Stimulated activated CD8-positive, alpha-beta memory T cell treated with anti-CD3 and anti-CD28 coated beads, Interleukin-12 subunit alpha, Interleukin-12 subunit beta, amount 100 ng/mL, for 1 hour (primary cell): ENCODE measurements at places on chromosomes 16 and 17.

- no peak for DNase-seq
Observed at GRCh38 chr17:77027271-77027889, 113.4 kb upstream of the SEC14L1 start.

- DNase-seq: no peak
Observed at GRCh38 chr17:27996202-27997043, 46.1 kb upstream of the NLK start.

DNA sequence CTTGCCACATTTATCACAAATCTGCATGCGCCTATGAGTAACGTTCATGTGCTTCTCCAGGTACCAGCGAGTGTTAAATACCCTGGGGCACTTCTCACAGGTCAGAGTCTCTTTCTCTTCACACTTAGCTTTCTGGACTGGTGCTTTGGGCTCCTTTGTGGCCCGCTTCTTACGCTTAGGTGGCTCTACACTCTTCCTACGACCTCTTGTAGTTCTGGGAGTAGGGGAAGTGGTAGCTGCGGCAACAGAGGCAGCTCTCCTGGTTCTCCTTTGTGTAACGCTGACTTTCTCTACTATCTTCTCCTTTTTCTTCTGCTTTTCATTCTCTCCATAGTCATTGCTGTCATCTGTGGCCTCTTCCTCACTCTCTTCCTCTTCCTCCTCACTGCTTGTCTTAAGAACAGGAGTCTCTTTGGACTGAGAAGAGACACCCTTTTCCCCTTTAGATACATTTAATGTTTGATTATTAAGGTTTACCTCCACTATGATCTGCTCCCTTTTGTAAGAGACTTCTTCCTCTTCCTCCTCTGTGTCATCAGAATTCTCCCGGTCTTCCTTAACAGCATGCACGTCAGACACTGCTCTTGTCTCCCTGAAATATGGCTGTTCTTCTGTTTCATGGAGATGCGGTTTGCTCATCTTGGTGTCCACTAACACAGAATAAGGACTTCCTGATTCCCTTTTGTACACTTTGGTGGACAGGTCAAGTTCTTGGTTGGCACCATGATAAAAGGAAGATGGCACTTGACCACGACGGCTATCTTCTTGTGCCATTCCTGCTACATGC, 45.0 kb downstream of the ZNF652 start:
- DNase-seq: no peak

GRCh38 chr16:67277294-67277998, 1.9 kb upstream of the PLEKHG4 start:
- no peak for DNase-seq

GRCh38 chr16:54237-54581, 581 bp downstream of the SNRNP25 start:
- DNase-seq: no peak

GRCh38 chr16:31874366-31875111, 932 bp downstream of the ZNF267 start:
- no peak for DNase-seq

DNA sequence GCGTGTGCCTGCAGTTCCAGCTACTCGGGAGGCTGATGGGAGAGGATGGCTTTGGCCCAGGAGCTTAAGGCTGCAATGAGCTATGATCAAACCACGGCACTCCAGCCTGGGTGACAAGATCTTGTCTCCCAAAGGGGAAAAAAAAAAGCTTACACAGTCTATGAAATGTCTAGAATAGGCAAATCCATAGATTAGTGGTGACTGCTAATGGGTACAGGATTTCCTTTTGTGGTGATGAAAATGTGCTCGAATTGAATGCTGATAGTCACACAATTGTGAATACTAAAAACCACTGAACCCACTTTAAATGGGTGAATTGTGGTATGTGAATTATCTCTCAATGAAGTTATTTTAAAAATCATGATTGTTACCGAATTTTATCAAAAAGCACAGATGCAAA, 14.9 kb downstream of the USP7 start:
- no peak for DNase-seq

DNA sequence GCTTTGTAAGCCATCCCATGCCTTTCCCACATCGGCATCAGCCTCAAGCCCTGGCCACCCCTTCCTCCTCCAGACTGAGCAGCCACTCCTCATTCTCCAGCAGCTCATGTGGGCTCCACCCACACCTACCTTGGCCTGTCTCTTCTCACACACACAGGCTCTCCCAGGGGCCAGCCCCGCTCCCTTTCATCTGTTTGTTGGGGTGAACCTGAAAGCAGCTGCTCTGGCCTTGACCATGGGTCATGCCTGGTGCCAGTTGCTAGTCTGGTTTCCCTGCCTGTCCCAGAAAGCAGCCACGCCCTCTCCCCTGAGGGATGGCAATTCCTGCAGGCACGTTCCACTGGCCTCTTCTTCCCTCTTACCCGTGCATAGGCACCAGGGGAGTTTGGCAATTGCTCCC, 11.4 kb upstream of the TMEM238L start:
- DNase-seq: no peak

DNA sequence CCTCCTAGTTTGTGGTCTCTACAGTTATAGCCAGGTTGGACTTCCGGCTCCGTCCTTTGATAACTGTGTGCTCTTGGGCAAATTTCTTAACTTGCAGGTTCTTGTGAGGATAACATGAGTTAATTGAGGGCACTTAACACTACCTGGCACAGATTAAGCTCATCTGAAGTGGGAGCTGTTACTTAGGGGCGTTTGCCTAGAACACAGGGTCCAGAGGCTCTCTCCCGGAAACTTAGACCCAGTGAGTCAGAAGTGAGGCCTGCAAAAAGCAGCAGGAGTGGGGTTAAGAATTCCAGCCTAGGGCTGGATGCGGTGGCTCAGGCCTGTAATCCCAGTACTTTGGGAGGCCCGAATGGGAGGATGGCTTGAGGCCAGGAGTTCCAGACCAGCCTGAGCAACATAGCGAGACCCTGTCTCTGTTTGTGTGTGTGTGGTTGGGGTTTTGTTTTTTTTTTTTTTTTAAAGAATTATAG, 1.4 kb downstream of the MVP start:
- DNase-seq: no peak

DNA sequence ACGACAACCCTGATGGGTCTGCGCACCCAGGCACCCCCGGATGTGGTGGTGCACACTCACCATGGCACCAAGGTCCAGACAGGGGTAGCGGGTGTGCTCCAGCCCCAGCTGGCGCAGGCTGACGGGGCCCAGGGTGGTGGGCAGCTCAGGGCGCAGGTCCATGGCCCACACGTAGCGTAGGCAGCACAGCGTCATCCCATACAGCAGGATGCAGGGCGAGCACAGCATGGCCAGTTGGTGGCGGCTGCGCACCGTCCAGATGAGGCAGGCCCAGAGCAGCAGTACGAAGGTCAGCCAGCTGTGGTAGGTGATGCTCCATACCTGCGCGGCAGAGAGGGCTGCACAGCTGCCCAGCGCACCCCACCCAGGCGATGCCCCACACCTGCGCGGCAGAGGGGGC, 29.8 kb downstream of the CTU2 start:
- no peak for DNase-seq

- DNase-seq: no peak
Observed at GRCh38 chr16:81415751-81416150, 28.9 kb upstream of the CMIP start.

- DNase-seq: no peak
Observed at GRCh38 chr16:55499951-55500529, 8.8 kb upstream of the LPCAT2 start.

DNA sequence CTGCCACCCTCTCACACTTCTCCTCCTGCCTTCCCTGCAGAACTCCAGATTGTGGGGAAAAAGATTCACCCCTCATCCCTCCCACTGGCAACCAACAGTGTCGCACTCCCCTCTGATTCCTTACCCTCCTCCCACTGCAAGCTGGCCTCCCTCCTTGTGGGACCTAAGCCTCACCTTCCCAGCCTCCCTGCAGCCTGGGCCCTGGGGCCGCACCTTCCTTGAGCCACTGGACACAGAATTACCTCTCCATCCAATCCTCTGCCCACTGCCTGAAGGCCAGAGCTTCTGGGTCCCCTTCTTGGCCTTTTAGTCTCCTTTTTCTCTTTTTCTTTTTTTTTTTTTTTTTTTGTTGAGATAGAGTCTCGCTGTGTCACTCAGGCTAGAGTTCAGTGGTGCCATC, 33.9 kb downstream of the NGFR start:
- no peak for DNase-seq

- DNase-seq: no peak
Observed at GRCh38 chr17:64217249-64217691, 45.8 kb downstream of the TEX2 start.

DNA sequence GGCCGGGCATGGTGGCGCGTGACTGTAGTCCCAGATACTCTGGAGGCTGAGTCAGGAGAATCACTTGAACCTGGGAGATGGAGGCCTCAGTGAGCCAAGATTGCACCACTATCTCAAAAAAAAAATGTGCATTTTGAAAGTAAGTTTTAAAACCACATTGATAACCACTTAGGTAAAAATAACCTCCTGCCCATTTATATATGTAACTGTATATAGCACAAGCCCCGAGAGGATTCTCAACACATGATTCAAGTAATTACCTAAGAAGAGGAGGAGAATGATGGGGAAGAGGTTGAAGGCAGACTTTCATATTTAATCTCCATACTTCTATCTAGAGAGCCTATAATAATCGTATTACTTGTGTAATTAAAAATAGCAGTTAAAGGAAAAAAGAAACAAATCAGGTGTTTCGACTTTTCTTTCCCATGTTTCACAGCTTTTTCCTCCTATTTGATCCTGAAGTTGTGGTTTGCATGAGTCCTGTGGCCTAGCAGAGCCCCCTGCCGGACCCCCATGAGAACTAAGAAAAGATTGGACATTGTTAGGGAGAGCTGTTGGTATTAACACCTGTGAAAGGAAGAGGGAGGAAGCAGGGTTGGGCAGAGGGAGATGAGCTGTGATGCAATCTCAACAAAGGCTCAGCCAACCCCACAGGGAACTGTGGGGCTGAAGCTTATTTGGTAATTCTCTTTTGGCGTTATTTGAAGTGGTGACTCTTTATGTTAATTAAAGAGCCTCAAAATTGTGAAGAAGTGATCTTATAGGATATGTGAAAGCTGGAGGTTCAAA, 22.1 kb downstream of the PMFBP1 start:
- no peak for DNase-seq

DNA sequence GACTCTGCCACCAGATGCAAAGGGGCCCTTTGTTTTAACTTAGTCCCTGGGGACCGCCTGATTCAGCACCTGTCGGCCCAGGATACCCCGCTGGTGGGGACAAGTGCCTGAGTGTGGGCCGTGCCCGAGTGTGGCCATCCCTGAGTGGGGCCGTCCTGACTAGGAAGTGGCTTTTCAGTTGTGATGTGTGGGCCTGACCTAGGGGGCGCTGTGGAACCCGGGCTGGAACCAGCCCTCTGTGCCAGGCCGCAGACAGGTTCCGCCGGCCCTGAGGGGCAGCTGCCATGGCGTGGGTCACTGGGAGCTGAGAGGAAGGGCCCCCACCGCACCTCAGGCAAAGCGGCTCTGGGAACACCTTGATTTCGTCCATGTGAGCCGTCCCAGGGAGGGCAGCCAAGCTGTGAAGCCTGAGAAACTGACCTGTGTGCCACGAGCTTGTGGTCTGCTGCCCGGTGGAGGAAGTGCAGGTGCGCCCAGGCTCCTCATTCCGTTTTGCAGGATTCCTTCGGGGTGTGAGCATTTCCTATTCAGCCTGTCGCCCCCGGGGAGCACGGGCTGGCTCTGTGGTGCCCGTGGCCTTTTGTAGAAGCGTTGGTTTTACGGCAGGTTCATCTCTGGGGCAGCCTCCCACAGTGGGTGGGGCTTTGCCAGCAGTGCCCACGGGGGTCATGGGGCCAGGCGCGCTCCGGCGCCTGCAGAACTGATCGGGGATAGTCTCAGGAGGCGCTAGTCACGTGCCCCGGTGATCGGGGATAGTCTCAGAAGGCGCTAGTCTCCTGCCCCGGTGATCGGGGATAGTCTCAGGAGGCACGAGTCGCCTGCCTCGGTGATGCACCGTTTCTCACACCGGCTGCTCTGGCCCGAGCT, 5.3 kb downstream of the RPL13 start:
- no peak for DNase-seq

- DNase-seq: no peak
Observed at GRCh38 chr16:19831678-19832077, 53.0 kb downstream of the GPRC5B start.

DNA sequence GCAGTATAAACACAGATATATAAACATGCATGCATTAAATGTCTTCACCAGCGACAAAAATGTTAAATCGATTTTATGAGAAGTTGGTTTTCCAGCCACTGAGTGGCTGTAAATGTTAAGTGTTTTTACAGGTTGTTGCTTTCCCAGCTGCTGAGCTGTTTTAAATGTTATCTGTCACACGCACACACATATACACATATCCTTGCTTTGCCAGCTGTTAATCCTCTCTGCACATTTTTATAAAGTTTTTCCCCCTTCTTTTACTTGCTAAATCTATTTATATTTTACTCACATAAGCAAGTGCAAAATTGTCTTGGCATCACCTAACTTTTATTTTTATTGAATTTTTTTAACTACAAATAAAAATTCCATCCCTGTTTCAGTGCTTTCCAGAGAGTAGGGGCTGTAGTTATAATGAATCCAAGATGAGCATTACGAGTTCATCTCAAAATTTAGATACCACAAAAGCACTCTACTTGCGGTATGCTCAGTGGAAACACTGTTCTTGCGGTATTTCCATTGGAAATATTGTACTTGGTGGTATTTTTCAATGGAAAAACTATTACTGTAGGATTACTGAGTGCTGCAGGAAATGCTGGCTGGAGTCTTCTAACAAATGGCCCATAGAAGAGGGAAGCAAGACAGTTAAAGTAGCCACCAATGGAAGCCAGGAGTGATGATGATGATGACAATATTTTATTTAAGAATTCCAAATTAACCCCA, 124.9 kb upstream of the KCNJ16 start:
- DNase-seq: no peak

DNA sequence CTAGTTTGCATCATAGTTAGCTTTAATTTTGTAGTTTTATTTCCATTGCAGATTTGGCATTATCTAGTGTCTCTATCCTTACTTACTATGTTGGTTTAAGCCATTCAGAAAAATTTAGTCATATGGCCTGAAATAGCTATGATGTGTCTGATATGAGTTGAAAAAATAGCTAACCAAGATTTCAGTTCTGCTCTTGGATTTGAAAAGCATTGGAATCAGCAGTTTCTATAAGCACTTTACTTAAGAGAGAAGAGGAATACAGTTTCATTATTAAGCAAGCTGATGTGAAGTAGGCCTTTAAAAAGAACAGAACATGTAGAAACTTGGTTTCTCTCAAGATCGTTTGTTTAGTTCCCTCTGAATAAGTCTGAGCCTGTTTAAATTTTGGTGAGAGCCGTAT, 25.9 kb downstream of the LPCAT2 start:
- DNase-seq: no peak
